ENCODE measurements at places on chromosomes 4 and X. TPM values are rescaled to one million over a fixed set of nuclear protein-coding genes. Genes with fewer than 3 reads are reported as not detected.

DNA sequence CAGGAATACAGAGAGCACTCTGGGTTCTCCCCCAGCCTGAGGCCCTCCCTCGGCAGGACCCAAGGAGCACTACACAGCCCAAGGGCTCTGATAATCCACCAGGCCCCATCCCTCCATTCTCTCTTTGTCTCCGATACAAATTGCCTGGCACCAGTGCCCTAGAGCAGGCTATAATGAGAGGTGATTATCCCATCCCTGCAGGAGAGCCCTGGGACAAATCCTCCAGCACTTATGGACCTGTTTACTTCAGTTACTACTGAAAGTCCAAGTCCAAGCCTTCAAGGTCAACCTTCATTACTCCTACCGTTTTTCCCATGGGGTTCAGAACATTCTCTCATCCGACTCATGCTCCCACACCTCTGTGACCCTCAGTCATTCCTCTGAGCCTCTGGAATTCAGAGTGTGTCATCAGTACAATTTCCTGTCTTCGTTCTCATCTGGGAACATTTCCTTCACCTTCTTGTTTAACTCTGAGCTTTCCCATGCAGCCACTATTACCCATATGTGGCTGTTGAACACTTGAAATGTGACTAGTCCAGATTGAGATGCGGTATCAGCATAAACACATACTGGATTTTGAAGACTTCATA is 299.0 kb downstream of the RAPGEF2 start:
- H3K36me3 ChIP-seq: no peaks in the 10 kb centered on the region
- H3K4me1 ChIP-seq: no peaks in the 10 kb centered on the region
- DNase-seq: no peak
- no peak overlapping the region for H3K4me3 ChIP-seq
- H3K27me3 ChIP-seq: peaks cover 3% of the 10 kb centered on the region
- no peak overlapping the region for H3K27ac ChIP-seq

DNA sequence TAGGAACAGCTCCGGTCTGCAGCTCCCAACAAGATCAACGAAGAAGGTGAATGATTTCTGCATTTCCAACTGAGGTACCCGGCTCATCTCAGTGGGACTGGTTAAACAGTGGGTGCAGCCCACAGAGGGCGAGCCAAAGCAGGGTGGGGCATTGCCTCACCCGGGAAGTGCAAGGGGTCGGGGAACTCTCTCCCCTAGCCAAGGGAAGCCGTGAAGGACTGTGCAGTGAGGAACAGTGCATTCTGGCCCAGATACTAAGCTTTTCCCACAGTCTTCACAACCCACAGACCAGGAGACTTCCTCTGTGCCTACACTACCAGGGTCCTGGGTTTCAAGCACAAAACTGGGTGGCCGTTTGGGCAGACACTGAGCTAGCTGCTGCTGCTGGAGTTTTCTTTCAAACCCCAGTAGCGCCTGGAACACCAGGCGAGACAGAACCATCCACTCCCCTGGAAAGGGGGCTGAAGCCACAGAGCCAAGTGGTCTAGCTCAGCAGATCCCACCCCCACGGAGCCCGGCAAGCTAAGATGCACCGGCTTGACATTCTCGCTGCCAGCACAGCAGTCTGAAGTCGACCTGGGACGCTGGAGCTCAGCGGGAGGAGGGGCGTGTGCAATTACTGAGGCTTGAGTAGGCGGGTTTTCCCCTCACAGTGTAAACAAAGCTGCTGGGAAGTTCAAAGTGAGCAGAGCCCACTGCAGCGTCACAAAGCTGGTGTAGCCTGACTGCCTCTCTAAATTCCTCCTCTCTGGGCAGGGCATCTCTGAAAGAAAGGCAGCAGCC is 84.6 kb downstream of the THOC2 start:
- peaks cover 4% of the 10 kb centered on the region for H3K4me1 ChIP-seq
- DNase-seq: peak; percentile 61

The MAP3K15 gene
- polyA plus RNA-seq: 0.30 TPM

The HPRT1 gene
- 25.1 TPM for polyA plus RNA-seq

The AR gene
- polyA plus RNA-seq: 0.45 TPM

The P2RY4 gene
- 2.6 TPM for polyA plus RNA-seq

The GPC4 gene
- 12.4 TPM for polyA plus RNA-seq

The CXCL1 gene
- 4.3 TPM for polyA plus RNA-seq
